Cerebellar nuclear complex (tissue), 1 donor: ENCODE measurements at places on chromosomes 4 and X.

GRCh38 chrX:19650996-19651395 is 135.7 kb upstream of the MAP3K15 start:
- no peak for DNase-seq

DNA sequence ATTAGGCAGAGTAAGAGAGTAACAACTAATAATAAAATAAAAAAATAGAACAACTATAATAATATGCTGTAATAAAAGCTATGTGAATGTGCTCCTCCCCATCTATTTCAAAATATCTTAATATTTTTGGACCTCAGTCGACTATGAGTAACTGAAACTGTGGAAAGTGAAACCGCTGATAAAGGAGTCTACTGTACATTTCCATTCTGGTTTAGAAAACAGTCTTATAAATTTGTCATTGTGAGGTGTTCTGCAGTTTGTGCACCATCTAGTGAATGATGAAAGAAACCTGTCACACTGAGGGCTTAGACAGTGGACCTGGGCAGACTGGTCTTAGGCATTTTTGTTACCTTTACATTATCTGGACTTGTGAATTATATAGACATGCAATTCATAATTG is 42.0 kb downstream of the TMEM150C start:
- no peak for DNase-seq

DNA sequence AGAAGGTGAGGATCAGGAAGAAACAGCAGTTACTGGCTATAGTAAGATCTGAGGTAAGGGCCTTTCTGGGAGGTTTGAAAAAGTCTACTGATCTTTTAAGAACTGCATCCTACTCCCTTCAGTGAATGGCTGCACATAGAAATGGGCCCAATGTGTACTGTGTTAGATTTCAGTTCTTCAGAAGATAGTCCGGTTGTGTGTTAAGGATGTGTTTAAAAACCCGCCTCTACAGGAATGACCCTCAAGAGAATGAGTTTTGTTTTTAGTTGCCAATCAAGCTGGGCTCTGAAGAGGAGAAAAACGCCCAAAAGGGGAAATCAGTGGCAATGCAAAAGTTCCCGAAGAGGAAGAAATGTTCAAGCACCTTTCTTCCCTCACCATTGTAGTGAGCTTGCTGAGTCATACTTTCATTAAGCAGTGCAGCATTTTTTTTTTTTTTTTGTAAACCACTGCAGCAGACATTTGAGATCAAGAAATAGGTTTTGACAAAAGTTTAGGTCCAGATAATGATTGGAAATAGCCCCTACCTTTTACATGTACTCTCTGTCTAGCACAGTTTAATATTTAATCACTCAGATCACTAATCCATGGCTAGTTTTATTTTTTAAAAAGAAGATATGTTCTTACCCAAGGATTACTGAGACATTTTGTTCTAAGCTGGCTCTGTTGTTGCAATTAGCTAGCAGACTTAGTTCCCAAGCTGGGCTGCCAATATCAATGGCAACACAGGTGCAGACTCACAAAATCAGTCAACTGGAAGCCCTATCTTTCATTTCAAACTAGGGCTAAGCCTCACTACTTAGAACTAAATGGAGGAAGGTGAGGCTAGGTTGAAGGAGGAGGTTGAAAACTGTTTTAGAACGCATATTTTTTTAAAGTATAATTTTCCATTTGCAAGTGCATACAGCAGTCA is 7.0 kb upstream of the TRPC5OS start:
- no peak for DNase-seq

DNA sequence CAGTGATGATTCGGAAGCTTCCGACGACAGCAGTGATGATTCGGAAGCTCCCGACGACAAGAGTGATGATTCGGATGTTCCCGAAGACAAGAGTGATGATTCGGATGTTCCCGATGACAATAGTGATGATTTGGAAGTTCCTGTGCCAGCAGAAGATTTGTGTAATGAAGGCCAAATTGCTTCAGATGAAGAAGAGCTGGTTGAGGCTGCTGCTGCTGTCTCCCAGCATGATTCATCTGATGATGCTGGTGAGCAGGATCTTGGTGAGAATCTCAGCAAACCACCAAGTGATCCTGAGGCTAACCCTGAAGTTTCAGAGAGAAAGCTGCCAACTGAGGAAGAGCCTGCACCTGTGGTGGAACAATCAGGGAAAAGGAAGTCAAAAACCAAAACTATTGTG is 14.2 kb downstream of the CXCR3 start:
- no peak for DNase-seq

DNA sequence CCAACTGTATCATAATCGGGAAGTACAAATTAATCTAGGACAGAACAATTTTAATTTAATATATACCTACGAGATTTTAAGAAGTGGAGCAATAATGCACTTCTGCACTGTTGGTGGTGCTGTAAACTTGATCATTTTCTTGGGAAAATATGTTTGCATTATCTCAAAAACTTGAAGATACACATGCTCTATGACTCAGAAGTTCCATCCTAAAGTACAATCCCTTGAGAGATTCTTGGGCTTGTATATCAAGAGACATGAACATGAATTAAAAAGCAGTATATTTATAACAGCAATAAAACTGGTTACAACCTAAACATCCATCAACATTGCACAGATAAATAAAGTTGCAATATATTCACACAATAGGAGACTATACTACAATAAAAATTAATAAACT is 168.8 kb downstream of the CLCN4 start:
- DNase-seq, result no peak

- no peak for DNase-seq
These were observed 26.2 kb upstream of the SCRG1 start for GRCh38 chr4:173424899-173425805.

GRCh38 chrX:55742649-55743048 is 25.1 kb downstream of the RRAGB start:
- no peak for DNase-seq

GRCh38 chrX:10326578-10326977 is 169.8 kb downstream of the CLCN4 start:
- no peak for DNase-seq

DNA sequence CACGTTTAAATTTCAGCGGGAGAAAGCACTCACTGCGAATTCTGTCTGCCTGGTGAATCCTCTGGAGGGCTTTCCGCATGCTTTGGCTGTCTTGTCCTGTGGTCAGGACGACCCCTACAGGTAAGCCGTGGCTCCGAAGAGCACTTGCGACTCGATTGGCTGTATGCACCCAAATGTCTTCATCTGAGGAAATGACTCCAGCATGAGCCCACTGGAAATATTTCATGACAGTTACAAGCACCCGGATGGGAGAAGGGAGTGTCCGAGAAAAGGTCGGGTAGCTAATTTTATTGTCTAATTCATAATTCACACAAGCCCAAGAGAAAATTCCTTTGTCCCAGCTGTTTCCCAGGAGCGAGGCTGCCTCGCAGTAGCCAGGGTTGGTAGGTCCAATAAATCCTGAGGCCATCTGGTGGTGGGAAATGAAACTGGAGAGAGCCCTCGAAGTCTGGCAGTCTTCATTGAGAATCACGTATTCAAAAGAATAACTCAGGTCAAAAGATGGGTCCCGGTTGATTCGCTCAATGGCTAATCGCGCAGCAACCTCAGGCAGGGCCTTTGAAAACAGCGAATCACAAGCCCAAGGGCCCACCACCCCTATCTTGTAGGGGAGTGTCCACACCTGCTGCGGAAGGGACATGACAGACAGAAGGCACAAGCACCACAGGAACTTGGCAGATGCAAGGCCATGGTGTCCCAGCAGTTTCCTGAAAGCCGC is 6.6 kb downstream of the GUCY2F start:
- no peak for DNase-seq

DNA sequence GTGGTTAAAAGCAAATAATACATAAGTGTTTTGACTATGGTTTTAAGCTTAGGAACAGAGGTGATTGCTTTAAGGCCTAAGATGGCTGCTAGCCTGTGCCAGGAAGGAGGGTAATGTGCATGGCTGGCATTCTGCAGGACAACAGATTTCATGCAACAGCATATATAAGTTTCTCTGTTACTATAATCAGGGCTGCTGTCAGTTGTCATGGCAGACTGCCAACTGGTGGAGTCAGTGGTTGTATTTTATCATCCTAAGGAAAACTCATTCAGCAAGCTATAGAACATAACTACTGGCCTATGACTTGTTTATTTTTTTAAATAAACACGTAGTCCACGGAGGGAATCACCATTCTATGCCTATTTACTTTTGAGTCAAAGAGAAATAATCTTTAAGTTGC is 77.7 kb upstream of the DCAF8L1 start:
- no peak for DNase-seq

DNA sequence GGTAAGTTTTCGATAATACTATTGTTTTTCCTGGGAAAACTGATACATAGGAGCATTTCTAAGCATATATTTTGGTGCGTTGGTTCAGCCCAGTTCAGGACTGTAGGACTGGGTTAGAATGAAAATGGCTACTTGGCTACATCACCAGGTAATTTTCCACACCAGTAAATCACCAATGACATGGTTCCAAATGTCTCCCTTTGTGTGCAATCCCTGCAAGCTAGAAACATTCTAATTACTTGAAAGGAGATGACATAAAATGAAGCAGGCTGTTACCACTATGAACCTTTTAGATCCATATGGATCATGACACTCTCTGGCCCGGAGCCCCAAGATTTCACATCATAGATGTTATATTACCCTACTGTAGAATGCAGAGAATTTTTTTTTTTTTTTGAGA is 577.4 kb upstream of the FTHL17 start:
- DNase-seq, result no peak

DNA sequence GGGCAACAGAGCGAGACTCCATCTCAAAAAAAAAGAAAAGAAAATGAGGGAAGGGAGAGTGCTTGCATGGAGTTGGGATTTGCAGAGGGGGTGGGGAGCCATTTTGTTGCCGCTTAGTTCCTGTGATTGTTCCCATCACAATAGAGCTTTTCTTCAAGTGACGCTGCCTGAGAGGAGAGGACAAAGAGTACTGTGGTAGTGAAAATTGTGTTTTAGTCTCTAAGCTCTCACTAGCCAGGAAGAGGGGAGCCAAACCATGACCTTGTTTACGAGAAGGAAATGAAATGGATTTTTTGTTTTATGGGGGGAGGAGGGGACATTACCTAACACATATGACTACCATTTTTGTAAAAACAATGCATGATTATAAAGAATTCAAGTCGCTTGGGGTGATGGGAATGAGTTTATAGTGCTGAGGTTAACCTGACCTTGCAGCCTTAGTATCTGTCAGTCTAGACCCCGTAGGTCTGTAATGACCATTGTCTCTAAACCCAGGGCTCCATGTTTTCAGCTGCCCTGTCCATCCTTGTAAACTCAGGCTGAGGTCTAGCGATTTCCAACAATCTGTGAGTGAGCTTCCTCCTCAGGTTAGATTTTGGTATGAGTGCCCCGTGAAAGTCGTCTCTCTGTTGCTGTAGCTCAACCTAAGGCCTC is 18.8 kb downstream of the SRD5A3 start:
- no peak for DNase-seq

- no peak for DNase-seq
These were observed 26.1 kb downstream of the PDGFC start for GRCh38 chr4:156945532-156945931.

DNA sequence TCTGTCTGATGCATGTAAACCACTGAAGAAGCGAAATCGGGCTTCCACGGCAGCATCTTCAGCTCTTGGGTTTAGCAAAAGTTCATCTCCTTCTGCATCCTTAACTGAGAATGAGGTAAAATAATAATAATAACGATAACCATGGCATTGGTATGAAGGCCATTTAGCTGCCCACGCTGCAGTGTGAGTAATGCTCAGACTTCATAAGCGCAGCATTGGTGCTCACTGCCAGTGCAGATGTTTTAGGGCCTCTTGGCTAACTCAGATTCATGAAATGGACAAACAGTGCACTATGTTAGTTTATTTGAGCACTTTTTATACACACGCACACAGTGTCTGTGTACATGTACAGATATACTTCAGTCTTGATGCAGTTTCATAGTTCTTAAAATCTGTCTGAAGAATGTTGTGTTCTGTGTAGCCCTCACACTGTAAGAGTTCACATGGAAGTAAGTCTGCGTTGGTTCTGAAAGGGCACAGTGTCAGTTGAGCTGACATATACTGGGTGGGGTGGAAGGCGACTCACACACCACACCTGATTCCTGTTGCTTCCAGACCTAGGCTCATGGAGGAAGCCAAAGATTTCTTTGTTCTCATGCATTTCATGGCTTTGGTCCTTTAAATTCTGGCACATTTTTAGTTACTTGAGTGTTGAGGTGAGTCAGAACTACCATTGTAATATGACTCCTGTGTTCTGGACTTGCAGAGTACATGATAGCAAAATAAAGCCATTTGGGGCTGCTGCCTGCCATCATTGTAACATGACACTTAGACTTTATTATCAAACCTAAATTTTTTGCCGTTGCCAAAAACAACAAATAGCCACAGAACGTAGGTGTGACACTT is 68.7 kb downstream of the NSD2 start:
- DNase-seq, result no peak

DNA sequence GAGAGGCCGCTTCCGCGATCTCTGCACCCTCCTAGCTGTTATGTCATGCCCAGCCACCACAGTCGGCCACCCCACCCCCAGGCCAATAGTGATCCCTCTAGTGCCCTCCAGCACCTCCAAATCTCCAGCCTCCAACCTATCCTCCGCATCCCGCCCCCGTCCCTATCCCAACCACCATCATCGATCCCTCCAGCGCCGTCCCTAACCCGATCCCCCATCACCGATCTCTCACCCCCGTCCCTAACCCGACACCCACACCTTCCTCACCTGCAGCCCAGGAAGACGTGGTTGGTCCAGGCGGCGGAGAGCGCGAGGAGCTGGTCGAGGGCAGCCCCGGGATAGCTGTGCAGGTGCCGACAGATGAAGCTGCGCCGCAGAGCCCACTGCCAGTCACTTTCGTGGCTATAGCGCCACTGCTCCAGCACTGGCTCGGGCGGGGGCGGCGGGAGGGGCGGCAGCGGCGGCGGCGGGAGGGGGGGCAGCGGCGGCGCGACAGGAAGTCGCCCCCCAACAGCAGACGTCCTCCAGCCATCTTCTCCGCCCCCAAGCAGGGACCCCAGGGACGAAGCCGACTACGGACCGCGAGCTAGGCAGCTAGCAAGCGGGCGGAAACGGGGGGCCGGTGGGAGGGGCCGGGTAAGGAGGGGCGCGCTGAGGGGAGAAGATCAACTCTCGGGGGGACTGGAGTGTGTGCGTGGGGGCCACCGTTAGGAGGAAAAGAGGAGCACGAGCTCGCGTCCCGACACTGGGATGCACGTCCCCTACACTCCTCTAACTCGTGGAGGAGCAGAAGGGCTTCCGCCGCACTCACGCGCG is 552 bp downstream of the NKRF start:
- DNase-seq, result no peak

GRCh38 chr4:125131891-125132680 is 182.7 kb upstream of the FAT4 start:
- DNase-seq, result no peak

- no peak for DNase-seq
These were observed 46.1 kb downstream of the MBNL3 start for GRCh38 chrX:132442691-132443090.

GRCh38 chrX:8873956-8874355 is 72.8 kb upstream of the FAM9A start:
- DNase-seq, result no peak

GRCh38 chrX:97168646-97169045 is 284.9 kb downstream of the RPA4 start:
- DNase-seq, result no peak
